ENCODE measurements at places on chromosomes 13 and 19.
A peak's percentile ranks its signal among the peaks of the same experiment; 100 is the strongest.

- DNase-seq: no peak
Observed at GRCh38 chr13:71605744-71606143, 261.3 kb downstream of the DACH1 start.

DNA sequence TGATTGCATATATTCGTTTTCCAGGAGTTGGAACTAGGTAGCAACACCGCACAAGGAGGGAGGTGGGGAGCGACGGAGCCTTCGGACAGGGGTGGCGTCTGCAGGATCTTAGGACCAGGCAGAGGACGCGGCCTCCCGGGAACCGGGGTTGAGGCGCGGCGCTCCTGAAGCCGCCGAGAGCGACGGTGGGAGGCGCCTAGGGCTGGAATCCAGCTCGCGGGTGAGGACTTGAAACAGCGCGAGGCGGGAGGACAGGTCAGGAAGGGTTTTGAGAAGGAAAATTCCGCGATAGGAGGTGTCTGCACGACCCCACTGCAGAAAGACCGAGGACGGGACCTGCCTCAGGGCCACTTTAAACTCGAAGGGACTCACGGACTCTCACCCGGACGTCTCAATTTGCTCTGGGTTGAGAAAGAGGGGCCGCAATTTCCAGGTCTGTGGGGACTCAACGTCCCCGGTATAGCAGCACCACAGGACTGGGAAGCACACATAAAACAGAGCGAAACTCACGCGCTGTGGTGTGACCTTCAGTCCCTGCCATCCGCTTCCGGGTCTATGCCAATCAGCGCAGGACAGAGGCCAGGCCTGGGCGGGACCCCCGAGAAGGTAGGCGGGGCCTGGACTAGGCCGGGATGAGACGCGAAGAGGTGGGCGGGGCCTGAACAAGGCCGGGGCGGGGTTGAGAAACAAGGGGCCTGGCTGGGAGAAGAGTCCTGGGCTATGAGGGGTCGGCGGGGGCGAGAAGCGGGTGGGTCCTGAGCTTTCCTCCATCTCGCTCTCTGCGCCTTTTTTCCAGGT lies at the start of gene ZNF320:
TSS of gene ZNF320 (minus strand) at position 498 of the 798 bp plus-strand sequence. CDS start 7,380 bp downstream, outside the sequence.
- peak; percentile 89 for DNase-seq

GRCh38 chr13:64819081-64819480 lies 2411.1 kb downstream of the PCDH9 start:
- no peak for DNase-seq

GRCh38 chr19:53870485-53870844 lies 2.8 kb downstream of the MYADM start:
- no peak for DNase-seq

DNA sequence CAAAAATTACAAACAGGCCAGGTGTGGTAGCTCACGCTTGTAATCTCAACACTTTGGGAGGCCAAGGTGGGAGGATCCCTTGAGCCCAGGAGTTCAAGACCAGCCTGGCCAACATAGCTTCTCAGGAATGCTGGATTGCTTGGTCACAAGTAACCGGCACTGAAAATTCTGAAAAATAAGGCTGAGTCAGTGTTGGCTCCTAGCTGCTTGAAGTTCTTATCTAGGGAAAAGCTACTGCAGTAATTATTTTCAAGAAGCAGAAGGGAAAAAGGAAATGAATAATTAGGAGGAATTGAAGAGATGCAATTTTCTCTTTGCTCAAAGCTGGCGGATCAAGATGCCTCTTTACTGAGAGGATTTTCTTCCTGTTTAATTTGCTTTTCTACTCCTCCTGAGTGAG lies 75.0 kb upstream of the GTF3A start:
- peak; percentile 46 for DNase-seq

GRCh38 chr13:44543369-44543768 lies 32.8 kb downstream of the TSC22D1 start:
- DNase-seq: no peak

GRCh38 chr13:59715611-59716010 lies 448.1 kb downstream of the DIAPH3 start:
- no peak for DNase-seq

DNA sequence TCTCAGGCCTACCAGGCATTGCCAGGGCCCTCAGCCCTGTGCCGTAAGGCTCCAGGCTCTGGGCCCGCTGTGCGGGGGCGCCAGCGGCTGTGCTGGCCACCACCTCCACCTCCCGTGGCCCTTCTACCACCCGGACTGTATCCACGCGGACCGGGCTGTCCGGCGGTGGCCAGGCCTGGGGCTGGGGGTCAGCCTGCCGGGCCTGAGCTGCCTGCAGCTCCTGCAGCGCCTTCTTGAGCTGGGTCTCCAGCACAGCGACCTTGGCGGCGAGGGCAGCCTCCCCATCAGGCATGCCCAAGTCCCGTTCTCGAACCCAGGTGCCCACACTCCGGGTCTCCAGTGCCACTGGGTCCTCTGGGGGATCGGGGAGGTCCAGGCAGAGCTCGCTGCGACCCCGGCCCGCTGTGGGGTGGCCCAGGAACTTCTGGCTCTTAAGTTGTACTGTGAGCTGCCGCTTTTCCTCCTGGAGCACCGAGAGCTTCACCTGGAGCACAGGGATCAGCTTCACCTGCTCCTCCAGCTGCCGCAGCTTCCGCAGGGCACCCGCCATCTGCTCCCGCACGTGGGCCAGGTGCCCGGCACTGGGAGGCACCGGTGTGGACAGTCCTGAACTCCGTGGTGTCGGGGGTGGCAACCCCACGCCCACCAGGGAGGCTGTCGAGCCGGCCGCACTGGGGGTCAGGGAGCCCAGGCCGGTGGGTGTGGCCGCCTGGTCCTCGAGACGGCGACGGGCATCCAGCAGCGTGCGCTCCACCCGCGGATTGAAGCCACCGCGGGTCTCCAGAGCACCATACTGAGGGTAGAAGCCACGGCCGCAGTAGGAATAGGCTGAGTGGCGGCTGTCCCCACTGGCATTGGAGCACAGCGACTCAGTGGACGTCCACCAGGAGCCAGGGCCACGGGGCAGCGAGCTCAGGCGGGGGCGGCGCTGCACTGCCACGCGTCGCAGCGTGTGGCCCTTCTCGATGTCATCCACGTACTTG lies 4.1 kb downstream of the KANK2 start:
- DNase-seq: no peak

GRCh38 chr19:18310118-18310909 lies 12.6 kb downstream of the LSM4 start:
- no peak for DNase-seq

DNA sequence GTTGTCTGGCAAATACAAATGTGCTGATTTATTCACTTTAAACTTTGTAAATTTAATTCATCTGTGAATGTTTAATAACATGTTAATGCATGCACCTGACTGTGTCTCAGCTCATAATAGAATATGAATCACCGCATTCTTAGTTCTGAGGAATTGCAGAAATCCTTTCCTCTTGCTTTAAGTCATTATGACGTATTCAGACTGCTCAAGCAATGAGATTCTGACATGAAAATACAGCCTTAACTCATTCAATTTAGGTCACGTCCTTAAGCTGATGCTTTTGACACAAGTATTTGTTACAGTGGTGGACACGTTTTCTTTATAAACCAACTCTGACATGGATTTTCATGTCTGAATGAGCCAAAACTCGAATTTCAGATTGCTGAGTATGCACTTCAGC lies 541.0 kb upstream of the KLF12 start:
- DNase-seq: no peak

DNA sequence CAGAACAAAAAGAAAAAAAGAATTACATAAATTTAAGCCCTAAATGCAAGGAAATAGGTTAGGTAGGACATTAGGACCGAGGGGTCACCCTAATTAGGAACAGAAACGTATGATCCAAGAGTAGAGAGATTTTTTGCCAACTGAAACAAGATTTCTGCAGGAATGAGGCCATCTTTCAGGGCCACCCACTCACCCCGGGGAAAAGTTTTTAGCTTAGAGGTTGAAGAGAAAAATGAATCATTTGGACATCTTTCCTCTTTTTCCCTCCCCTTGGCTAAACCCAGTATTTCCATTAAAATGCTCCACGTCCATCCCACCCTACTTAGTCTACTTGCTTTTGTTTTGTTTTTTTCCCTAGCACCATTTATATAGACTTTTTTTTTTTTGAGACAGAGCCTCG lies 10.6 kb upstream of the PNMA8A start:
- DNase-seq: no peak

DNA sequence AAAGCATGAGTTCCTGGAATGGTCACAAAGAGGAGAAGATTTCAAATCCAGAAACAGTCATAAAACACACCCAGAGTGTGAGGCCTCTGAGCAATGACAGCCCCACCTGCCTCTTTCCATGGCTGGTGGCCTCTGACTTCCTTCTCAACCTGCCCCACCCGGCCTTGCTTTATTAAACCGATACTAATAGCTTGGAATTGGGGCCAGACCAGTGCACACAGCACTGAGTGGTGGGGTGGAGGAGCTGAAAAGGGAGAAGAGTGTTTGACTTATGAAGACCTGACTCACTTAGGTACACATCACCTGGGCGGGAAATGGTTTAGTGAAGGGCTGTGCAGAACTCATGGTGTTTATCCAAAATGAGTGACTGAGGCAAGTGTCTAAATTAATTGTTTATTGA lies 20.7 kb upstream of the CEACAM6 start:
- DNase-seq: no peak

DNA sequence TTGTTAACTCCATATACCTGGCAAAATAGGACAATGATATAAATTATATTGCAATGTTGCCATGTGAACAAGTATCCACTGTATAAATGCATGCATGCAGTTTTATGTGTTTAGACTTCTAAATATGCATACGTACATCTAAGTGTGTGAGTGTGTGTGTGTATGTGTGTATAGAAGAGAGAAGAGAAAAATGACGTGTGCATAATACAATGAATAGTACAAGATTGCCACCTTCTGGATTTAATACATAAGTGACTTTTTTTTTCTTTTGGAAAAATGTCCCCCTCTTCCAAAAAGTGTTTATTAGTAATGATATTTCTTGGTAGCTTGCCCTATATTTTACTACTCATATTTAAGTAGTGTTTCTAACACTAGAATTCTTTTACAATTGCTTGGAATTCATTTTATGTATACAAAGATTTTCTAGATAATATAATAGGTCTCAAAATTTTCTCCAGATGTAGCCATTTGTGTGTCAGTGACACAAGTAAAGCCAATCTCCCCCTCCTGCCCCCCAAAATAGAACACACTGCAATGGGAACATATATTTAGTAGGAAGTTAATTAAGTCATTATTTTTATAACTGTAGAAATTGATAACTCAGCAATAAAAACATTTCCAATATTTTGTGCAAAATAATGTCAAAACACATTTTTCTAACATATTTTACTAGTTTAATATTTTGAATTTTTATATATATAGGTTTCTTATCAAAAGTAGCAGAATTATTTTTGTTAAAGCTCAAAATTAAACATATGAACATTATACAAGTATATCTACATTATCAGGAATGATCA lies 783.3 kb upstream of the ATXN8OS start:
- no peak for DNase-seq

- DNase-seq: no peak
Observed at GRCh38 chr19:14477418-14478112, 2.4 kb upstream of the PTGER1 start.

DNA sequence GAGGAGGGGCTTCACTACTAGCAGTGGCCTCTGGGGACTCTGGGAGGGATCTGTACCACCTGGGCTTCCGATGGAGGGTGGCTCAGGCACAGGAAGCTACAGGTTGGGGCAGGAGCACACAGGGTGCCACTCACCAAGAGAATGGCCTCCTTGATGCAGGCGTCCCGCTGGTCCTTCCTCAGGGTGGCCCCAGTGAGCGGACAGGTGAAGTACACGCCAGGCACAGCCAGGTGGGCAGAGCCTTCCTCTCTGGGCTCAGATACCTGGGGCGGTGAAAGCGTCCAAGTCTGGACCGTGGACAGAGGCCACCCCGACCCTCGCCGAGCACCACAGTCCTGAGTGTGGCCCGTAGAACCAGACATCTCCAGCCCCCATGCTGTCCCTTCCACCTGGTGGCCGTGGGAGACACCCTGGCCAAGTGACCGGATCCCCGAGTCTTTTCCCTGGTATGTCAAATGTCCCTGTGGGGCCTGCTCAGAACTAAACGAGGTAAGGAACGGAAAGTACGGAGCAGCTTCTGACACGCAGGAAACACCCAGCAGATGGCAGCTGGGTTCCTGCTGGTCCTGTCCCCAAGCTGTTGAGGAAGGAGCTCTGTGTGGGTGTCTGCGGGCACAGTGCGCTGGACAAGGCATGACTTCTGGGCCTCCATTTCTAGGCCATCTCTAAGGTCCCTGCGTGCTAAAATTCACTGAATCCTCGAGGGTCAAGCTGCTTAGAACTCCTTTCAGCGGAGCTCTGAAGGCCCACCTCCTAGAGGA lies 5.2 kb downstream of the UBXN6 start:
- DNase-seq: no peak

DNA sequence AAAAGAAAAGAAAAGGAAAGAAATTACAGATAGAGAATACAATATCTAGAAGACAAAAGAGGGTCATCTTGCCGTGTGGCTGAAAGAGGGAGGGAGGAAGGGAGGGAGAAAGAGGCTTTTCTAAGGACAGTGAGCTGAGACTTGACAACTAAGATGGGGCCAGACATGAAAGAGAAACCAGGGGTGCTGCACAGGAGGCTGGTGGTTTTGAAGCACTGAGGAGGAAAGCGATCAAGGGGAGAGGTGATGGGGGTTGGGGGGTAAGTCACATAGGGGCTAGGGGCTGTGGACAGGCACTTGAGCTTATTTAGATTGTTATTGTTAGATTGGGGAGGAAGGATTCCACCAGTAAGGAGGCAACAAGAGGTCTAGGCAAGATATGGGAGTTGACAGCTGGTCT lies 17.3 kb downstream of the PNPLA6 start:
- no peak for DNase-seq

DNA sequence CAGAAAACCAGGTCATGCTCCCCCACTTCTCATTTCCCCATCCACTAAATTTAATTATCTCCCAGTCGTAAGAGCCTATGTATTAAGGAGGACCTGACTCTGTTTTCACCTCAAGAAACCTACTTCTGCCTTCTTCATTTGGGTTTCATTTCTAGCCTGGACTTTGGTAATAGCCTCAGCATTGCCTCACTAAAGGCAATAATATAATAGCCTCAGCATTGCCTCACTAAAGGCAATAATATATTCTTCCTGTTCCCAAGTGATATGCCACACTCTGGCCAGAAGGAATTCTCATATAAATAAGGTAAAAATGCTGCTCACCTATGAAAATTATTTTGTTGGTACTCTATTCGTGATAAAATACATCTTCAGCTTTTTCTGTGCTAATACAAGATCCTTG lies 993.9 kb downstream of the EFNB2 start:
- DNase-seq: no peak

DNA sequence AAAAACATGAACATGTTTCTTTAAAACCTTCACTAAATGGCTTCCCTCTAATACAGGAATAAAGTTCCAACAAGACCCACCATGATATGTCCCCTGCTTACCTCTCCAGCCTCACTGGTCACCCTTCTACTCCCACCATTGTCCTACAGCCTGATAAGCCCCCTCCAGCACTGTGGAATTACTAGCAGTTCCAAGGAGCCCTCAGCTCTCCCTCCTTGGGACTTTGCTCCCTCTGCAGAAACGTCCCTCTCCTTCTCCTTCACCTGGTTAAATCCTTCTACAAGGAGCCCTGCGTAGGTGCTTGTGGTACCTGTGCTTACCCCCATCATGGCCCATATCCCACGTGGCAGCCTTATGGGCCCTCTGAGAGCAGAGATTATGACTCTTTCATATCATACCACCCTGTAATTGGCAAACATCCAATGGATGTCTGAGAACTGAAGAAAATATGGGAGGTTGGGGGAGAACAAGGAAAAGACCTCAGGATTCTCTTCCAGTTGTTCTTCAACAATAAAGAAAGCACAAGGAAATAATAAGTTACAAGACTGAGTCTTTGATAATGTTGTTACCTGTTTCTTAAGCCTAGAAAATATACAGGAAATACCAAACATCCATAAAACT lies 26.1 kb upstream of the DOCK9 start:
- no peak for DNase-seq
